ENCODE measurements at places on chromosomes 4 and X.

DNA sequence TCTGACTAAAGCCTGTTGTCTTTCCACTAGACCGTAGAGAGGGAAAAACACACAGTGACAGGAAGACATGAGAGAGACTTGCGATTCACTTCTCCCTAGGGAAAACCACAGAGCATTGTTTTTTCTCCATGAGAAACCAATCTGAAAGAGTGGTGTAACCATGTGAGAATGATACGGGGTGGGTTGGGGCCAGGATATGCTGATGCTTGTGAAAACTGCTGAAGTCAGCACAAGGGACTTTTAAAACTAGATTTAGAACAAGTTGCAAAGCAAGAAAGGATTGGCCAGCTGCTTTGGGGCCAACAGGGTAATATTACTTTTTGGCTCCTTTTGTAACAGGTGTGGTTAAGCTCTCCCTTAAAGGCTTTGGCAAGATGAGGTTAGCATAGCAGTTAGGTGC lies 66.1 kb downstream of the NHSL2 start:
- DNase-seq, result no peak

- DNase-seq, result no peak
Measured at GRCh38 chr4:169604131-169604900, 8.1 kb downstream of the NEK1 start.

DNA sequence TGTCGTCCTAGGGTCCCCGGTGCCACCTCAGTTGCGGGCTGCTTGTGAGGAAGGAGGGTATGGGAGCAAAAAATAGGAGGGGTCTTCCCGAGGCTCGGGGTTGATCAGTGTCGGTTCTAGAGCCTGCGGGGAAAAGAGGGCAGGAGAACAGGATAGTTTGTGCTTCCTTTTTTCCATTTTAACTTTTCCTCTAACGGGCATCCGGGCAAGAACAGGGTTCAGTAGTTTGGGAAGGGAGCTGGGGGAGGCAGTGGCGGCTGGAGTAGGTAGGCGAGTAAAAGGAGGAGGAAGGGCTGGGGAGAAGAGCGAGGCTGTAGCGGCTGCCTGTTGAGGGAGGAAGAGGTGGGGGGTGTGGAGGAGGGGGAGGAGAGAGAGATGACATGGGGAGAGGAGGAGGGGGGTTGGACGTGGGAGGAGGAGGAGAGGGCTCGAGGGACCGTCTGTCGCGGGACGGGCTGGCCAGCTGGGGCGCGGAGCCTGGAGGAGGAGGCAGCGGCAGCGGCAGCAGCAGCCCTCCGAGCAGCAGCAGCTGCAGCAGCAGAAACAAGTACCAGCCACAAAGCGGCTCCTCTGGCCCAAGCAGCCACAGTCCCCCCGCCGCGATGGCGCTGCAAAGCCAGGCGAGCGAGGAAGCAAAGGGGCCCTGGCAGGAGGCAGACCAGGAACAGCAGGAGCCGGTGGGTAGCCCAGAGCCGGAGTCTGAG lies at the start of gene SLC16A2:
Gene SLC16A2, plus strand, starts transcription at position 458 of the 704 bp plus-strand sequence. Its CDS starts 145 bp downstream, at position 603.
- peak; percentile 13 for DNase-seq

DNA sequence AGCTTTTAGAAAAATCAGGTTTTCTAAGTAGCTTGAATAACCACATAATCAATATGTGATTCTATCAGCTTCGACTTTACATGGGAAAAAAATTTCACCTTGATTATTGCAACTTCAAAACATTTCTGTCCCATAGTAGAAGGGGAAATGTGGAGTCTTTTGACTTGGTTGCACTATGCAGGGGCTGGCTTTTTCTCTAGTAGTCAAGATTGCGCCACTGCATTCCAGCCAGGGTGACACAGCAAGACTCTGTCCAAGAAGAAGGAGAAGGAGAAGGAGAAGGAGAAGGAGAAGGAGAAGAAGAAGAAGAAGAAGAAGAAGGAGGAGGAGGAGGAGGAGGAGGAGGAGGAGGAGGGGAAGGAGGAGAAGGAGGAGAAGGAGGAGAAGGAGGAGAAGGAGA lies 84.9 kb downstream of the MAML3 start:
- DNase-seq, result no peak

Data from stimulated activated naive CD4-positive, alpha-beta T cell treated with Interleukin-2 at 50 U/mL for 16 hours (primary cell).